ENCODE measurements at places on chromosomes 12 and 14. TPM values are rescaled to one million over a fixed set of nuclear protein-coding genes. Genes with fewer than 3 reads are reported as not detected.

MYH7 gene
- total RNA-seq = 0.12 TPM

EIF4B gene
- total RNA-seq = 436 TPM

GALNT9 gene
- 1.6 TPM for total RNA-seq

COX8C gene
- total RNA-seq = not detected

OASL gene
- 12.7 TPM for total RNA-seq

SERPINA3 gene
- total RNA-seq = 36.4 TPM

KLRK1 gene
- total RNA-seq = 8.1 TPM

GLIPR1L1 gene
- not detected for total RNA-seq

DNA sequence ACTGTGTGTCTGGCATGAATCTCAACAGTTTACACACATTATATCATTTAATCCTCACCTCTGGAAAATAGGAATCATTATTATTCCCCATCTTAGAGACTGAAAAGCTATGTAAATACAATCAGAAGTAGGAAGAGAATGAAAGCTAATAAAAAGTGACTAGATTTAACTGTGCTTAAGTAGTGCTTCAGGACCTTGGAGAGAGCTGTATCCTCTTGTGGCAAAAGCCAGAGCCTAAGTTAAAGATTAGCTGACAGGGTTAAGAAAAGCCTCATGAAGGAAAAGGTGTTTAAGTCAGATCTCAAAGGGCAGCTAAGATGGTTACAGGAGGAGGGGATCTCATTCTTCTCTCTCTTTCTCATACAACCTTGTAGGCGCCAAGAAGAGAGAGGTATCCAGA lies 65.3 kb upstream of the TMEM233 start:
- no peak overlapping the region for H3K4me3 ChIP-seq
- no peaks in the 10 kb centered on the region for H3K27me3 ChIP-seq
- H3K4me1 ChIP-seq = no peaks in the 10 kb centered on the region
- no peak for DNase-seq
- H3K36me3 ChIP-seq = no peaks in the 10 kb centered on the region
- no peak overlapping the region for H3K27ac ChIP-seq

GRCh38 chr14:104876251-104876699 lies 11.2 kb downstream of the CEP170B start:
- H3K4me3 ChIP-seq = no peak overlapping the region
- H3K27ac ChIP-seq = no peak overlapping the region
- peak; percentile 61 for DNase-seq
- H3K27me3 ChIP-seq = no peaks in the 10 kb centered on the region
- no peaks in the 10 kb centered on the region for H3K4me1 ChIP-seq

DNA sequence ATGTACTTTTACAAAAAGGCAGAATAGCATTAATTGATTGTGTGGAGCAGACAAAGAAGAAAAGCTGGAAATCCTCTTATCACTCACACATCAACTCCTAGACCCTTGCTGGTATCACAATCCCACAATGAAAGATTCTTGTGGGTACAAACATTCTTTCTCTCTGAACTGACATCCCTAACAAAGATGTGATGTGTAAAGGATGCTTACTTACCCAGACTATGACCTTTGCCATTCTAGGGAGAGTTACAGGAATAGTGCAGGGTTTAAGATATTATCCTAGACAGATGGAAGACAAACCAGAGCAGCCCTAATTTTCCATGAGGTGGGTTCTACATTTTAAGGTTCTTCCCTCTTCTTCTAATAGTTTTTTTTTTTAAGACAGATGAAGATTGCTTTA lies 60.4 kb upstream of the SLC6A15 start:
- no peaks in the 10 kb centered on the region for H3K4me1 ChIP-seq
- no peaks in the 10 kb centered on the region for H3K36me3 ChIP-seq
- no peak overlapping the region for H3K4me3 ChIP-seq
- no peak for DNase-seq

DNA sequence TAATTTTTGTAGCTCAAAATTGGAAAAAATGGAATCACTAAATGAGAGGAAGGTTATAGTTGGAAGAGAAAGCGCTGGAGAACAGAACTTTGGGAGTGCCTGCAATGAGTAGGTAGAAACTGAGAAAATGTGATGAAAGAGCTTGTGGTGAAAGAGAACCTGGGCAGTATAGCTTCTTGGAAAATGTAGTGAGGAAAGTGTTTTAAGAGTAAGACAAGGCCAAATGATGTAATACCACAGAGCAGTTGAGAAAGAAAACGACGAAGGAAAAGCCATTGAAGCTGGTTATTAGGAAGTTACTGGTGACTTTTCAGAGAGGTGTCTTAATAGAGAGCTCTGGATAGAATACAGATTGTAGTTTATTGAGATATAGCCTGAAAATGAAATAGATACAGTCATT lies 255.3 kb downstream of the AEBP2 start:
- no peaks in the 10 kb centered on the region for H3K36me3 ChIP-seq
- H3K27me3 ChIP-seq = no peaks in the 10 kb centered on the region
- H3K27ac ChIP-seq = no peak overlapping the region
- H3K4me1 ChIP-seq = no peaks in the 10 kb centered on the region
- DNase-seq = no peak
- H3K4me3 ChIP-seq = no peak overlapping the region

- no peaks in the 10 kb centered on the region for H3K36me3 ChIP-seq
- DNase-seq = no peak
- no peak overlapping the region for H3K27ac ChIP-seq
- no peak overlapping the region for H3K4me3 ChIP-seq
These were observed 38.9 kb upstream of the RASSF3 start for GRCh38 chr12:64571411-64571810.

DNA sequence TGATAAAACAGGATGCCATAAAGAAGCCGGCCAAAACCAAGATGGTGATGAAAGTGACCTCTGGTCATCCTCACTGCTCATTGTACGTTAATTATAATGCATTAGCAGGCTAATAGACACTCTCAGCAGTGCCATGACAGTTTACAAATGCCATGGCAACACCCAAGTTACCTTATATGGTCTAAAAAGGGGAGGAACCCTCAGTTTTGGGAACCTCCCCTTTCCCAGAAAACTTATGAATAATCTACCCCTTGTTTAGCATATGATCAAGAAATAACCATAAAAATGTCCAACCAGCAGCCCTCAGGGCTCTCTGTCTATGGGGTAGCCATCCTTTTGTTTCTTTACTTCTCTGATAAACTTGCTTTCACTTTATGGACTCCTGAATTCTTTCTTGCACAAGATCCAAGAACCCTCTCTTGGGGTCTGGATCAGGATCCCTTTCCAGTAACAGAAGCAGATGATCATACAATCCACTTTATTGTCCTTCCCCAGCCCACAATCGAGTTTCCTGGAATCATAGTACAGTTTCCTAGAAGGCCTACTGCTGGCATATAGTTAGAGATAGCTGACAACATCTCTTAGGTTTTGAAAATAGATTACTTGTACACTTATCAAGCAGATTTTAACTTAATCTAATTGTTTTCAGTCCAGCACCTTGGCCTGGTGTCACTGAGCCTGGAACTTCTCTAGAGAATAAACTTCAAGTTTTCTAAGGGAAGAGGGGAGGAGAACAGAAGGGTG lies 266.7 kb upstream of the HMGA2 start:
- H3K4me3 ChIP-seq = no peak overlapping the region
- no peak for DNase-seq
- H3K36me3 ChIP-seq = no peaks in the 10 kb centered on the region
- no peaks in the 10 kb centered on the region for H3K27me3 ChIP-seq
- H3K27ac ChIP-seq = no peak overlapping the region

- DNase-seq = no peak
- H3K36me3 ChIP-seq = no peaks in the 10 kb centered on the region
- H3K4me3 ChIP-seq = no peak overlapping the region
- peaks cover 9% of the 10 kb centered on the region for H3K4me1 ChIP-seq
- peaks cover 19% of the 10 kb centered on the region for H3K27me3 ChIP-seq
These were observed 66.2 kb upstream of the DLK1 start for GRCh38 chr14:100660498-100660881.

GRCh38 chr12:5264006-5264405 lies 167.9 kb upstream of the NTF3 start:
- no peak overlapping the region for H3K27ac ChIP-seq
- H3K36me3 ChIP-seq = no peaks in the 10 kb centered on the region
- H3K4me1 ChIP-seq = peaks cover 7% of the 10 kb centered on the region
- H3K27me3 ChIP-seq = no peaks in the 10 kb centered on the region
- no peak for DNase-seq

DNA sequence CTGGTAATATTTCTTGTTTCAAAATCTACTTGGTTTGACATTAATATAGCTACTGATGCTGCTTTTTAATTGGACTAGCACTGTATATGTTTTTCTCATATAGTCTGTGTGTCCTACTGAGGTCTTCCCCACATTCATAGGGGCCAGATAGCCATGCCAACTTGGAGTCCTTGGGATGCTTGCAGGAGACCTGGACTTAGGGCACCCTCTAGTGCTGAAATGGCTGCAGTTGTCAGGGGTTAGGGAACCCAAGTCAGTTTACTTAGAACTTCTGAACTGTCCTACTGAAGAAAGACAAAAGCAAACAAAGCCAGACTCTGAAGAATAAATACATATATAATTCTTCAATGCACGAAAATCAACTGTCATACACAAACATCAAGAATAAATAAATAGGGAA lies 279.9 kb upstream of the SYT1 start:
- no peaks in the 10 kb centered on the region for H3K27me3 ChIP-seq
- DNase-seq = no peak
- H3K4me1 ChIP-seq = no peaks in the 10 kb centered on the region
- no peak overlapping the region for H3K4me3 ChIP-seq
- no peak overlapping the region for H3K27ac ChIP-seq
- no peaks in the 10 kb centered on the region for H3K36me3 ChIP-seq

DNA sequence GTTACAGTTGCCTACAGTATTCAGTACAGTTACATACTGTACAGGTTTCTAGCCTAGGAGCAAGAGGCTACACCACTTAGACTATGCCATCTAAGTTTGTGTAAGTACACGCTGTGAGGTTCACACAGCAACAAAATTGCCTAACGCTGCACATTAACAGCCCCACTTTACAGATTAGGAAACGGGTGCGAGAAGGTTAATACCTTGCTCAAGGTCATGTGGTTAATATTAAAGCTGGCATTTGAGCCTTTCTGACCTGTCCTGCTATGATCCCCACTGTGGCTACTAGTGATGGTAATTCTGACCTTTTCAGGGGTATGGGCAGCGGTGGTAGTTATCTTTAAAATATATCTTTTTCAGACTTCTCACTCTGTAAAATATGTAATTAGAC lies 20.9 kb downstream of the ACVR1B start:
- H3K36me3 ChIP-seq = peaks cover 21% of the 10 kb centered on the region
- peaks cover 65% of the 10 kb centered on the region for H3K4me1 ChIP-seq
- no peak for DNase-seq
- H3K27ac ChIP-seq = peak overlapping the region; percentile 73

- H3K27me3 ChIP-seq = no peaks in the 10 kb centered on the region
- no peak overlapping the region for H3K27ac ChIP-seq
- H3K4me1 ChIP-seq = no peaks in the 10 kb centered on the region
- no peak for DNase-seq
These were observed 36.5 kb downstream of the NCKAP5L start for GRCh38 chr12:49791700-49792099.

- no peak overlapping the region for H3K27ac ChIP-seq
- H3K36me3 ChIP-seq = no peaks in the 10 kb centered on the region
- no peak overlapping the region for H3K4me3 ChIP-seq
- no peaks in the 10 kb centered on the region for H3K4me1 ChIP-seq
- H3K27me3 ChIP-seq = no peaks in the 10 kb centered on the region
These were observed 852.3 kb upstream of the TMEM132C start for GRCh38 chr12:127414636-127415035.

GRCh38 chr14:22836301-22837113 lies at the start of gene MMP14:
TSS of gene MMP14 (plus strand) at chr14:22836585. CDS start at chr14:22836818, 233 bp downstream.
- peak within 1 kb of the TSS; percentile 89 for H3K4me3 ChIP-seq
- no peaks in the 10 kb centered on the region for H3K27me3 ChIP-seq
- H3K36me3 ChIP-seq = peaks cover 21% of the 10 kb centered on the region

- no peak for DNase-seq
- H3K27ac ChIP-seq = no peak overlapping the region
- no peaks in the 10 kb centered on the region for H3K27me3 ChIP-seq
- H3K4me3 ChIP-seq = no peak overlapping the region
- no peaks in the 10 kb centered on the region for H3K4me1 ChIP-seq
These were observed 29.3 kb downstream of the BICD1 start for GRCh38 chr12:32135967-32136366.

DNA sequence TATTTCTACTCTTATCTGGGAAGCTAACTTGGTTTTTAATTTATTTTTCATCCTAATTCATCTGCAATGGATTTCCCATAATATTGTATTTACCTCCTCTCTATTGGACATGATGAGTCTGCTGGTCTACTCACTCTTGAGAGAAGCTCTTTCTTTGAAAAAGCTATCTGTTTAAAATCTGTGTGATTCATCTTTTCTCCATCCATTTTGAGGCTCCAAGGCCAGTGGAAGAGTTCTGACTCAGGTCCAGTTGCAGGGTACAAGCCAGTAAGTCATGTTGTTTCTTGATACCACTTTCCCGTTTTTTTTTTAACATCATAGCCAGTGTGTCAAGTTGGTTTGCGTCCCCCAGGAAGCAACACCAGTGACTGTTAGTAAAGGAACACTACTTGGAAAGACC lies 160.3 kb upstream of the BMP4 start:
- no peak for DNase-seq
- no peaks in the 10 kb centered on the region for H3K4me1 ChIP-seq
- no peaks in the 10 kb centered on the region for H3K27me3 ChIP-seq
- no peak overlapping the region for H3K27ac ChIP-seq
- no peaks in the 10 kb centered on the region for H3K36me3 ChIP-seq
